ENCODE measurements at places on chromosomes 6 and 20.
A peak's percentile ranks its signal among the peaks of the same experiment; 100 is the strongest.

- DNase-seq, result no peak
These were observed 230.2 kb upstream of the FOXQ1 start for GRCh38 chr6:1081551-1082284.

GRCh38 chr20:62997417-62998035 lies 9.2 kb downstream of the BHLHE23 start:
- no peak for DNase-seq

DNA sequence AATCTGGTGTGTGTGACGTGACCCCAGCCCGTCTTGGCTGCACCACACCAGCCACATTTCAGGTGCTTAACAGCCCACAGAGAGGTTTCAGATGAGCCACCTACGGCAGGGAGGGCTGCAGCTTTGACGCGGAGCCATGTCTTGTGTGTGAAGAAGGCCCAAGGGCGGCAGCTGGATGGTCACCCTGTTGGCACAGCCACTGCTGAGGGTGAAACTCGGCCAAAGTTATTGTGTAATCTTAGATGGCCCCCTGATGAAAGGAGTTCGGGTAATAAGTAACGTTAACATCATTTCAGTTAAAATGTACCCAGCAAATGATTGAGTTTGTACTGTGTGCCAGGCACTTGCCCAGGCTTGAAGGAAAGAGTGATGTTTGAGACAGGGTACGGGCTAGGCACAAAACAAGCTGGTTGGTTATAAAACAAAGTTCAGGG lies 97.2 kb downstream of the SSR1 start:
- no peak for DNase-seq

GRCh38 chr6:162705736-162706135 lies 21.8 kb downstream of the PRKN start:
- DNase-seq, result no peak

GRCh38 chr20:32569380-32570305 lies 15.5 kb downstream of the NOL4L start:
- DNase-seq, result no peak

DNA sequence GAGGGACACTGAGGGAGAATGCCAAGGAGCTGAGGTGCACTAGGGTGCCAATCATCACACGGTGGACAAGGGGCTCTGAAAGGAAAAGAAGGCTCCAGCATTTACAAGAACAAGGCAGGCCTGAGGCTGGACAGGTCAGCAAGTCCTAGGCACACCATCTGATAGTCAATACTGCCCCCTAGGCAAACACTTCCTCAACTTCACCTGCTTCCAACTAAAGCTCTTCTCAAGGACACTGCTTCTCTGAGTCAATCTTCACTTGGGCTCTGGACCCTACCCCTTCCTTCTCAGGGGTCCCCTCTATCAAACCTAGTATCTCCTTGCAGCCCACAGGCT lies 37.7 kb upstream of the SLC4A11 start:
- peak; percentile 21 for DNase-seq
